Omental fat pad (tissue), 4 donors: ENCODE measurements at places on chromosomes 3 and 15. TPM values are rescaled to one million over a fixed set of nuclear protein-coding genes. Genes with fewer than 3 reads are reported as not detected.

NME9 gene
- total RNA-seq = not detected

SCN11A gene
- 0.56 TPM for total RNA-seq

ACVR2B gene
- 5.5 TPM for total RNA-seq

VIPR1 gene
- 7.8 TPM for total RNA-seq

ST6GAL1 gene
- 113 TPM for total RNA-seq

IL5RA gene
- 0.47 TPM for total RNA-seq

GOLGA8R gene
- total RNA-seq = 4.2 TPM

ALDH1A3 gene
- 1,088 TPM for total RNA-seq

GOLGA6D gene
- 0.36 TPM for total RNA-seq

PLA2G4F gene
- total RNA-seq = not detected

ISL2 gene
- 0.24 TPM for total RNA-seq

GPR62 gene
- 0.19 TPM for total RNA-seq

ZPLD1 gene
- not detected for total RNA-seq

GRCh38 chr15:67066041-67066958 lies 898 bp downstream of the SMAD3 start:
- no peak for DNase-seq

GRCh38 chr15:81146006-81146405 lies 11.9 kb downstream of the CFAP161 start:
- DNase-seq = no peak

GRCh38 chr3:18223571-18223970 lies 201.6 kb downstream of the SATB1 start:
- DNase-seq = no peak

DNA sequence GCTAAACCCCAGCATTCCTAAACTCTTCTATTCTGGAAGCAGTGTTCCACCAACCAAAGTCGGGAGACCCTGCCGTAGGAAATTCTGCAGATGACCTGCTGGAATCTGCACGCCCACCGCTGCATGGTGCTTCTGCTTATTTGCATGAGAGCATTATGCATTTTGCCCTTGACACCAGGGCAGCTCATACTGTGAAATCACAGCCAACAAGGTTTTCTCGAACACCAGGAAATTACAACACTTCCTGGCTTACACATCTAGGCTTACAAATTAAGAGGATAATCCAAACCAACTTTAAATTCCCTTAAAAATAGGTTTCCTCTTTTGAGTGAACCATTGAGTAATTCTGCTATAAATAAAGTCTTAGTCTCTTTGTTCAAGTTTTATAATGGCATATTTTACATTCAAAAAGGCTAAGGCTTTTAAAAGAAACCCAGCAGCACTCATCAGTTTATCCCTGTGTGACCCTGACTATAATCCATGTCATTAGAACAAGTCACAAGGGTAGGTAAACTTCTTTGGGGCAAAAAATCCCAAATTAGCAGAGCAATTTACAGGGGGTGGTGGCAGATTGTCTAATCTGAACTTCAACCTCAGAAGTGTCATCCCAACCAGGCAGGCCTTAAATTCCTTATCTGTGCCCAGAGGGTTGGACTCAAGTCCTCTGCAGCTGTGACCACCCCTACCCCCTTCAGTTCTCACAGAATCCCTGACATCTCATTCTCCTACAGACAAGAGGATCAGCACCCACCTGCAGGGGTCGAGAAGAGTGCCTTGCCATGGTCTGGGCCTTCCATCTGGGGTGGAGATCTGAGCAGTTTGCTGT lies 33.5 kb upstream of the RBP1 start:
- no peak for DNase-seq

GRCh38 chr3:193297421-193297820 lies 56.4 kb downstream of the PLAAT1 start:
- DNase-seq = no peak

- no peak for DNase-seq
These were observed 5.2 kb downstream of the KCTD6 start for GRCh38 chr3:58497097-58497496.

DNA sequence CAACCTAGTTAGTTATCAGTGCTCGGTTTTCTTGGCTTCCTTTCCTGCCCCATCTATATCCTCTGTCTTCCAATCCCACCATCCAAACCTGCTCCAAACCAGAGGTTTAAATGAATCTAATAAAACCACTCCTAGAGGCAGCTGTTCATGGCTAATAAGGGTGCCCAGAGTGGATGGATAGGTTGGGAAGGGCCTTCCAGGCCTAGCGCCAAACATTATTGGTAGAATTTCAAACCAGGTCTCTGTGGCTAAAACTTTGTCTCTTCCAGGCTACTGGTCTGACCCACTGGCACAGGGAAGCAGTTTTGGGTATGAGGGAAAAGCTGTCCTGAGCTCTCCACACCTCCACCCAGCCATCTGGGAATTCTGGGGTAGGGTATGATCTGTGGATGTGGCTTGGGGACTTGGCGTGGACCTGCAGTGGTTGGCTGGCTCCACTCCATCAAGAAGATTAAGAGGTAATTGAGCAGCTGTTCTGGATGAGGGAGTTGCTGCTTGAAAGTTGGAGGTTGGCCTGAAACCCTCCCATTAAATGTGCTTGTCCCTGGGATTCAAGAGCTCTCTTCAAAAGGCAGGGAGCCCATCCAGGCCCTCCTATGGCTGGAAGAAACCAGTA lies 29.3 kb upstream of the INSYN1 start:
- DNase-seq = no peak

GRCh38 chr15:29345549-29346525 lies 76.2 kb upstream of the NSMCE3 start:
- DNase-seq = no peak

- DNase-seq = no peak
These were observed 14.9 kb downstream of the SPINT1 start for GRCh38 chr15:40858706-40859105.

DNA sequence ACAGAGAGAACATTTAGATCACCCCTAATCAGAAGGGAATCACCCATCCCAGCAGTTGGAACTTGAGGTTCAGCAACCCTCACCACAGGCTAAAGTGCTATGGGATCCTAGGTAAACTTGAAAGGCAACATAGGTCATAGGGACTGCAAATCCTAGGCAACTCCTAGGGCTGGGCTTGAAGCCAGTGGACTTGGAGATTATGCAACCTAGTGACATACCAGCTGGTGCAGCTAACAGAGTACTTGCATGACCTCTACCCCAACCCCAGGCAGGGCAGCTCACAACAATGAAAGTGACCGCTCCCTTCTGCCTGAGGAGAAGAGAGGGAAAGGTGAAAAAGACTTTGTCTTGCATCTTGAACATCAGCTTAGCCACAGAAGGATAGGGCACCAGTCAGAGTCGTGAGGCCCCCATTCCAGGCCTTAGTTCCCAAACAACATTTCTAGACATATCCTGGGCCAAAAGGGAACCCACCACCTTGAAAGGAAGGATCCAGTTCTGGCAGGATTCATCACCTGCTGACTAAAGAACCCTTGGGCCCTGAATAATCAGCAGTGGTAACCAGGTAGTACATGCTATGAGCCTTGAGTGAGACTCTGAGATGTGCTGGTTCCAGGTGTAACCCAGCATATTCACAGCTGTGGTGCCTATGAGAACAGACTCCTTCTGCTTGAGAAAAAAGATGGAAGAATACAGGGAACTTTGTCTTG lies 37.6 kb upstream of the FBN1 start:
- DNase-seq = no peak

- DNase-seq = no peak
These were observed 122.0 kb upstream of the SLC7A14 start for GRCh38 chr3:170707899-170708298.

GRCh38 chr15:47803767-47804166 lies 86.5 kb downstream of the SEMA6D start:
- no peak for DNase-seq

- no peak for DNase-seq
These were observed 18.2 kb upstream of the PSTPIP1 start for GRCh38 chr15:76976572-76977270.

- no peak for DNase-seq
These were observed 69.5 kb upstream of the NEO1 start for GRCh38 chr15:72982714-72983113.

DNA sequence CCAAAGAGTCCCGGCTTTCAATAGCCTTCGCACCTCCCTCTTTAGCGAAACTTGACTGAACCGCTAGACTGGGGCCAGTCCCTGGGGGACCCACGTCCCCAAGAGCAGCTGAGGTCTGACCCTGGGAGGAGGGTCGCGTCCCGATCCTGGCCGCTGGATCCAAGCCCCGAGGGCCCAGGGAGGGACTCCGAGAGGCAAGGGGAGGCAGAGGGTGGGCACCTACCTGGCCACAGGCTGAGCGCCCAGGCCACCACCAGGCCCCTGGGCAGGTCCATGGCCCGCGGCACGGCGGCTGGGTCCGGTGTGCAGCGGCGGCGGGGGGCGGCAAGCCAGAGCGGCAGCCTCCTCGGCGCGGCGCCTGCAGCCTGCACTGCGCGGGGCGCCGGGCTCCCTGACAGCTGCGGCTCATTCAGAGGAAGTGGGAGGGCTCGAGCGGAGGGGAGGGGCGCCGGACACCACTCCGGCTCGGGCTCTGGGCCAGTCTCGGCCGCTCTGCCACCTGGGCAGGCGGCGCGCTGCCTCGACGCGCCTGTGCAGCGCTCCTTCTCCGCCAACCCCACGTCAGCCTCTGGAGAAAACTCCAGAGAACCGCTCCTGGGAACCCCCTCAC lies at the start of gene ITGA11:
ITGA11 (minus strand) TSS at position 372 of the 610 bp plus-strand sequence; CDS start at position 275, 97 bp downstream.
- DNase-seq = no peak

GRCh38 chr15:57651445-57651844 lies 55.1 kb upstream of the POLR2M start:
- no peak for DNase-seq

DNA sequence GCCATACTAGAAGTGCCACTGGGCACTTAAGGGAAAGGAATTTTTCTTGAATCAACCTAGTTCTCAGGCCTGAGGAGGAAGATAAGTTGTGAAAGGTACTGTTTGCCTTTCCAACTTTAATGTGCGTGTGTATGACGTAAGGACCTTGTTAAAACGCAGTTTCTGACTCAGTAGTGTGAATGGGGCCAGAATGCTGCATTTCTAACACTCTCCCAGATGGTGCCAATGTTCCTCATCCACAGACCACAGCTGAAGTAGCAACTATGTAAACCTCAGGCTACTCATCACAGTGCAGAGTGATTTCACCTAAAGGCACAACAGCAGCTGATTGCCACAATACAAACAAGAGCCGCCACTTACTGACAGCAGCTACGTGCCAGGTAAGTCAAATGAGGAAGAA lies 103.6 kb downstream of the OTOL1 start:
- no peak for DNase-seq

DNA sequence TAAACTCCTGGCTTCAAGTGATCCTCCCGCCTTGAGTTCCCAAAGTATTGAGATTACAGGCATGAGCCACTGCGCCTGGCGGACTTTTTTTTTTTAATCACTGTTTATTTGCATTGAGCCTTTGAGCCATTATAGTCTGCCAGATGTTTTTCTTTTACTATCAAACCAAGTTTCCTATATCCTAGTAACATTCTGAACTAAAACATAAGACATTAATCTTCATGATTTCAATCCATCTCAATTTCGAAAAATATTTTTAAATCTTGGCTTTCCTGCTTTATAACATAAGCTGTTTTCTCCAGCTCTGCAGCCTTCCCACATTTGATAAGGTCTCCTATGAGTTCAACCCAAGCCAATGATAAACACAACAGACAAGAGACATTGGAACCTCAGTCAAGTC lies 75.4 kb downstream of the UMPS start:
- DNase-seq = no peak
